NCI-H1092 (cell line): ENCODE measurements at places on chromosomes 6 and 20.
A peak's percentile ranks its signal among the peaks of the same experiment; 100 is the strongest.

- no peak for DNase-seq
Measured at GRCh38 chr6:72267470-72267869, 354.4 kb upstream of the KCNQ5 start.

DNA sequence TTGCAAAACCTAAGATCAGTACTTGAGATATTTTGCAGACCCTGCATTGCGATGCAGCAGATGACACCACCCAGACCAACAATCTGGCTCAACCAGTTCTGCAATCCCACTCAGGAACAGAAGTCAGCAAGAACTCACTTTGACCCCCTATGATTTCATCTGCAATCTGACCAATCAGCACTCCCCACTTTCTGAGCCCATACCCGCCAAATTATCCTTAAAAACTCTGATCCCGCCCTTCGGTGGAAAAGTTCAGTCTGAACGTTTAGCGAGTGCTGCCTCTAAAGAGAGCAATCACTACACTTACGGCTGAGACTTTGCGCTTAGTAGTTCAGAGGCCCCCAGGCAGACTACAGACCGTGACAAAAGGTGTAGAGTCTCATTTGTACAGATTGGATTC lies 17.3 kb upstream of the KIAA1586 start:
- no peak for DNase-seq

- no peak for DNase-seq
Measured at GRCh38 chr20:18909254-18909653, 95.7 kb downstream of the SCP2D1 start.

DNA sequence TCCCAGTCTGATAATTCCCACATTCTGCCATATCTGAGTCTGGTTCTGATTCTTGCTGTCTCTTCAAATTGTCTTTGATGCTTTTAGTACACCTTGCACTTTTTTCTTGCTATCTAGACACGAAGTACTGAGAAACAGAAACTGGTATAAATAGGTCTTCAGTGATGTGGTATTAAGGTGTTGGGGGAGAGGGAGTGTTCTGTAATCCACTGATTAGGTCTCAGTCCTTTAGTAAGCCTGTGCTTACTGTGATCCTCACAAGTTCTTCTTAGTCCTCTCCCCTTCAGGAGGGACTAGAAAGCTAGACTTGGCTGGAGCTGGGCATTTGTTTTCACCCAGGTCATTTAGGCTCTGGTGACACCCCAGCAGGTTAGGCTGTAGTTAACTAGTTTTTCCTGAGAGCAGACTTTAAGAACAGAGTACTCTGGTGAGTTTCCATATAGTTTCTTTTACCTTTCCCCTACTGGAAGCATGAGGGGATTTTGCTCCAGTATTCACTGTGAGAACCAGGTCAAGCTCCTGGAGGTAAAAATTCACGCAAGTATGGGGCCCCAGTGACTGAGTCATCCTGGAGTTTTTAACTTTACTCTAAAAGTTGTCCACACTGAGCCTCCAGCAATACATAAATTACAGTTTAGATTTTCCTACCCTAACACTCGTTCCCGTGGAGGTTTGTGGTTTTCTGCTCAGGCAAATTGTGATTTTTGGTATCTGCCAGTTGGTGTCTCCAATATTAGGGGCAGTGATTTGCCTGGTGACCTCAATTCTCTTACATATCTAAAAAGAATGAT lies 154.6 kb downstream of the CDKAL1 start:
- DNase-seq, result no peak

DNA sequence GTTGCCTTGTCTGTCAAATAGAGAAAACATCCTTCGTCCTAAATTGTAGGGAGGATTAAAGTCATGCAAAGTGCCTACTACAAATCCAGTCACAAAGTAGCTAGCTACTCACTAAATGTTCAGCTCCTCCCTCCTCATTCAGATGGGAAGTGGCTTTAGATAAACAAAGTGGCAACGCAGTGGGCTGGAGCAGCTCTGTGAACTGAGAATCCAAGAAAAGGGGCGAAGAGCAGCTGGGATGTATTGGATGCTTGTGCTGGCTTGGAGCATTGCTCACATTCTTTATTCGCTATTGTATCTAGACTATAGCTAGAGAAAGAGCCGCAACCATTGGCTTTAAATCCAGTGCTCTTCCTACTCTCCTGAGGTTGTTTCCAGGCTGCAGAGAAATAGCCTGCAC lies 10.3 kb downstream of the MOG start:
- no peak for DNase-seq

- no peak for DNase-seq
Measured at GRCh38 chr6:150987371-150987828, 121.9 kb downstream of the MTHFD1L start.

- DNase-seq, result no peak
Measured at GRCh38 chr6:81766482-81767069, 14.1 kb upstream of the TENT5A start.

- DNase-seq, result no peak
Measured at GRCh38 chr20:35327074-35327976, 35.1 kb upstream of the FAM83C start.

DNA sequence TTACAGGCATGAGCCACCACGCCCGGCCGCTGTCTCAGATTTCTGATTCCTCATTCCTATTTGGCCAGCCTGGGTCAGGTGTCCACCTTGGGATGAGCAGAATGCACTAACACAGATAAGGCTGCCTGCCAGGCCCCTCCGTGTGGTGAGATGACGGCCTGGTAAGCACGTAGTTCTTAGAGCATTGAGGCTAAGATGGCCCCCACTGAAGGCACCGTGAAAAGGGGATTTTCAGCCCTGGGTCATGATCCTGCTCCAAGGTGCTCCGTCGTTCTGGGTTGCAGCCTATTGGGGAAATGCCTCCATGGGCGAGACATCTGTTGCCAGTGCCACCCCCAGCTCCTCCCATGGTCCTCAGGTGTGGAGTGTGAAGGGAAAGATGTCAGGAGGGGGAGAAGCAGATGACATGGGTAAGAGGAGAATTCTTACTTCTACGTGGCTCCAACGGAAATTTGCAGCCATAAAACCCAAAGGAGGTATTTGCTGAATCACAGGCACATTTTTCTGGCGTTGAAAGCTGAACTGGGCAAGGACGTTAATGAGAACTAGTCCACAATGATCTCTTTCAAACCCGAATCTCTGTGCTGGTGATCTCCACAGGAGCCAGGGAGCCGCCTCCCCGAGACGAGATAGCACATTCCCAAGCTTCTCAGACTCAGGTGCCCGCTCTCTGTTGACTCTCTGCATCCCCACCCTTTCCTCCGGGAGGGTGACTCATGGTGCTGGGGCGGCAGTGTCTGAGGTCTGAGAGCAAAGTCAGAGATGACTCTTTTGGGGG lies 34.0 kb upstream of the BMP6 start:
- no peak for DNase-seq

DNA sequence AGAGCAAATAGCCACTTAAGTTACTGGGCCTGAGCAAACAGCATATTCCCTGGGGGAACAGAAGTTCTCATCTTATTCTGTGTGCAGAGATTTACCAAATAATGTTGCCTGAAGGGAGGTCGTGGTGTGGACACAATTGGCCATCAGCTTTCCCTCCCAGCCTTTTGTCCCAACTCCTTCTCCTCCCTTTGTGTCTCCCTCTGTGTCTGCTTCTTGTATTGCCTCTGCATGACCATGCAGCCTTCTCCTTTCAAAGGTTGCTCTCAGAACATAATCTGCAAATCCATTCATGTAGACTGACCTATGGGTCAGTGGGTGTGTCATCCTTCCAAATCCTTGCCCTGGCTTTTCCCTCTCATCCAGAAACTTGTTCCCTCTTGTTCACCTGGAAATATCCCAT lies 150.3 kb upstream of the INSM1 start:
- peak; percentile 11 for DNase-seq

DNA sequence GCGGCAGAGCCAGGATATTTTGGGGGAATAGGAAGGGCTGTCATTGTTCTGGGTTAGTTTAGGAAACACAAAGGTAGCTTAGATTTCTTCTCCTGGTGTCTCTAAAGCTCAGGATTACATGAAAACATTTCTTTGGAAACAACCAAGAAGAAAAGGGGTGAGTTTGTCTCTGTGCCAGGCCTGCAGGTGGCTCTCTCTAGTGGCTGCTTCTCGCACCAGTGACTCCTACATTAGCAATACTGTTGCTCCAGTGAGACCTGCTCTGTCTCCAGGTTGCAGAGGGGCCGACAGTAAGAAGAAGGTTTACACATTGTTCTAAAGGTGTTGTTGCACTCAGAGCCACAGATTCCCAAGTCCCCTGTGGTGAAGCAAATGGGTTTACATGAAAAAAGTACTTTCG lies 104.6 kb upstream of the GLP1R start:
- no peak for DNase-seq

DNA sequence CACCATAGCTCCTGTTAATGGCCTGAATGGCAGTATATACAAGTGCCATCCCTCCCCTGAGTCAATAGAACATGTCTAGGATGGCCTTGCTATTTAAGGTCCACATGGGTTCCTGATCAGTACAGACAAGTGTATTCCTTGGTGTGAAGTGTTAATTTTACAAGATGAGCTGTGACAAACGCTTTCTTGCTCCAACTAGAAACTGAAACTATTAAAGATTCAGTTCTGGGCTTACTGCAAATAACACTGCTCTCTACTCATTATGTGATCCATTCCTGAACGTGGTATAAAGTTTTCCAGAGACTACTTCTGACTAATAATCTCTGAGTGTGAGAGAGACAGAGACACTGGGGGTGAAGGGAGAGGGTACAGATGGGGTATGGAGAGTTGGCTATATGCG lies 198.0 kb upstream of the FBXL4 start:
- no peak for DNase-seq

GRCh38 chr6:133016631-133017030 lies 202.3 kb downstream of the RPS12 start:
- DNase-seq, result no peak

- no peak for DNase-seq
Measured at GRCh38 chr20:572727-573126, 29.1 kb upstream of the CSNK2A1 start.

- DNase-seq, result no peak
Measured at GRCh38 chr20:55678126-55678525, 327.2 kb downstream of the CBLN4 start.

DNA sequence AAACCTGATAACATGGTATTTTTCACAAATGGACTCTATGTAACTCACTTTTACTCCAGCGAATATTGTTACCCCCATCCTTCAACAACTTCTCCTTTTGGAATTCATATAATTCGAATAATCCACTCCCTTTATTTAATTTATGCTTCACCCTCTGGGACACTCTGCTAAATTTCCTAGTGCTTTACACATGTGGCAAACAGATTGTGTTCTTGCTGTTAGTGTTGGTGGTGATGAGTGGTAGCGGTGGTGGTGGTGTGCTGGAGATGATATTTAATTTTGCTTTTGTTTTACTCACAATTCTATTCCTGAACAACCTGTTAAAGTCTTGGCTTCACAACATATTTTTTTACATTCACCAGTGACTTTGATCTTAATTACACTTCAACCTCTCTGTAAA lies 32.8 kb downstream of the HTR1B start:
- DNase-seq, result no peak

DNA sequence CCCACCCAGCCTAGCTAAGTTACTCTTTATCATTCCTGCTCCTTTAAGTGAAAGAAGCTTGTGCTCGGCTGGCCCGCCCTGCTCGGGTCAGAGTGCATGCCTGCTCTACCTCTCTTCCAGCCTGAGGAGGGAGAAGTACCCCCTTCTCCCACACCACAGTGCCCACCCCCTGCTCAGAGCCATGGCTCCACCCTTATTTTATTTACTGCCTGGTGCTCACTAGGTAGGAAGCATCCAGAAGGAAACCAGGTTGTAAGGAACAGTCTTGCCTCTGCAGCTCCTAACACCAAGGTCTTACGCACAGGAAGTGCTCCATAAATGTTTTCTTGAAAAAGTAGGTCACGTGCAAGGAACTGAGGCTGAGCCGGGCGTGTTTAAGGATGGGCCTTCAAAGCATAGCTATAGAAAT lies 105.7 kb upstream of the SNX9 start:
- DNase-seq, result no peak

DNA sequence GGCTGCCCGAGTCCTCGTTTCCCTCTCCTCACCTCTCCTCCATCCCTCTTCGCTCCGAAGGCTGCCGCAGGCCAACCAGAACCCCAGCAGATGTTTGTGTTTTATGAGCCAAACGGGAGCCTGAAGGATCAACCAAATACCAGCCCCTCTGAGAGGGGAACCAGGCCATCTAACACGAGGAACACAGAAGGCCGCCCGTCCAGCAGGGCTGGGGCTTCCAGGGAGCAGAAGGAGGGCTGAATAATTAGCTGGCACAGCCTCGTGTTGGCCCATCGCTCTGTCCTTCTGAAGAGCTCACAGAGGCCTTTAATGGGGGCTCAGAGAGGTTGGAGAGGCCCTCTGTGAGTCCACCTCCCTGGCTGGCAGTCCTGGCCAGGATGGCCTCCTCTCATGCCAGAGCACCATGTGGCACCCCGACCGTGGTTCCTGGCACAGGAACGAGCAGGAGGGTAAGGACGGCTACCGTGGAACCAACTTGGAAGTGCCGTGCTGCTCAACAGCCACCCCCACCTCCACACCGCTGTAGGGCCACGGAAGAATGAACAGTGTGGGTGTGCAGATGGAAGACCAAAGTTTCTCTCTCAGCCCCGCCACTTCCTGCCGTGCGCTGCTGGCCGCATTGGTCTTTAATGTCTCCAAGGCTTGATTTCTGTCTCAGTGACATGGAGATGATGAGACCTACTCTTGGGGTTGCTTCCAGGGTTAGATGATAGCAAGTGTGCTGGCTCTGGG lies 155.2 kb downstream of the SCML4 start:
- no peak for DNase-seq

DNA sequence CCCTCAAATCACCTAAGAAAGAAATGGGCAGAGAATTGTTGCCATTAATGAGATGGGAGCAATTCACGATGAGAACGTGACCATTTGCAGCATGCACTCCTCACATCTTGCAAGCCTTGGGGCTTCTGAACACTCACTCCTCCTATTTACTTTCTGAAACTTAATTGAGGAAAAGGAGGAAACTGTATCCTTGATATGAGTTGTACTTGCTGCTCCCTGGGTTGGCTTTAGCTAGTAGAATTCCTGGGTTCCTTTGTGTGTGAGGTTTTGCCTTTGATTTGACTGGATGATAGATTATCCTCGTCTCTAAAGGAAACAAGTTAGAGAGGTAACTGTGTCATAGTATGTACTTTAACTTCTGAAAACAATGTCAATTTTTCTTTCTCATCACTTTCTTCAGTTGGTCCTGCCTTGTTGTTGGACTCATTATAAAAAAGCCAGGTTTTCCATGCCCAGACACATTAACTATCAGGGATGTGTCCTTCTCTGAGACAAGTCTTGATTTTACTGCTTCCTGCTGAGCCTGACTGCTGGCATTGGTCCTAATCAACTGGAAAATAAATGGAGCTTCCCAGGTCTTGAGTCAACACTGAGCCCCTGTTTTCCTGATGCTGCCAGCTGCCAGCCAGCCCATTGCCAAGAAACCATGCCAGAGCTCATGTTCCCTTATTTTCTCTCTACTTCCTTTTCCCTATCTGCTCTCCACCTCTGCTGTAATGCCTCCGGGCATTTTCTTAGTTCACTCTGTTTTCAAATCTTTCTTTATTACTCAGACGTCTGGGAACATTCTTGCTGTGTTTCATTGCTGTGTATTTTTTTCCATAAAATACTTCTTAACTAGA lies 6.0 kb upstream of the MRAP2 start:
- peak; percentile 86 for DNase-seq
